Left ventricle myocardium inferior (tissue), 1 donor: ENCODE measurements at places on chromosomes 1 and 21. TPM values are rescaled to one million over a fixed set of nuclear protein-coding genes. Genes with fewer than 3 reads are reported as not detected.

KIF14 gene
- total RNA-seq: 0.08 TPM

OR2T29 gene
- total RNA-seq: not detected

SLC25A34 gene
- total RNA-seq: 34.0 TPM

EVA1B gene
- total RNA-seq: 10.6 TPM

TEDDM1 gene
- total RNA-seq: not detected

TRIM46 gene
- 0.11 TPM for total RNA-seq

GRCh38 chr1:28197682-28198415, 21.4 kb upstream of the PTAFR start:
- peaks cover 6% of the 10 kb centered on the region for H3K4me1 ChIP-seq
- H3K4me3 ChIP-seq: no peak overlapping the region
- no peak for DNase-seq
- H3K27me3 ChIP-seq: no peaks in the 10 kb centered on the region
- no peak overlapping the region for H3K27ac ChIP-seq

DNA sequence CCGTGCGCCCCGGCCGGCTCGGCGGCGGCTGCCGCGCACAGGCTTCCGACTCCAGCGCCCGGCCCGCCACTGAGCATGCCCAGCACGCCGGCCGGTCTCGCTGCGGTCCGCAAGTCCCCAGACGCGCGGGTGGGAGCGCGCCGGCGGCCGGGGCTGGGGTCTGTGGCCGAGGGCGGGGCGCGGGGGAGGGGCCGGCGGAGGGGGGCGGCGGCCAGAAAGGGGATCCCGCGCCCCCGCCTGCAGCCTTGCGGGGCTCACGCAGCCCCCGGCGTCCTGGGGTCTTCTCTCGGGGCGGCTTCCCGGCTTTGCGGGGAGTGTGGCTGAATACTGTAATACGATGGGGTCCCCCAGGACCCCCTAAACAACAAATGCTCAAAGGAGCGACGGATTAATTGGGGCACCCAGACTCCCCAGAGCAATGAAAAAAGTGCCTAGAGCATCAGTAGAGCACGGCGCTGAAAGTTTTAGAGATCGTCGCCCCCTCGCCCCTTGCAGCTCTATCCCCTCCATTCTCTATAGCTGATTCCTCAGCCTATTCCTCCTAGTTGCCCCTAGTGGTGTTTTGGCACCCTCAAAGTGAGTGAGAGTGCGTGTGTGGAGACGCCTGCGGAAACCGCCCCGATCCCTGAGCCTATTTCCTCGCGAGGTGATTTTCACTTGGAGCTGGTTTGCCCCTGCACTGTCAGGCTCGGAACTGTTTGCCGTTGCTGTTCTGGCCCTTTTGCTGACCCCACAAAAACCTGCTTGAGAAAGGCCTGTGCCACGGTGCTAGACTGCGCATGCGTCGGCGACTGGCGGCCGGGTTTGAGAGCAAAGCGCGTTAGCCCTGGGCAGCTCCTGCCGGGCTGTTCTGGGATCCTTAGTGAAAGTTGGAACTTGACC, at the start of gene VAV3:
TSS of gene VAV3 (minus strand) at position 71 of the 882 bp plus-strand sequence. CDS start 311 bp downstream, outside the sequence.
- peak within 1 kb of the TSS; percentile 73 for H3K4me3 ChIP-seq
- peaks cover 29% of the 10 kb centered on the region for H3K4me1 ChIP-seq
- H3K27me3 ChIP-seq: peaks cover 43% of the 10 kb centered on the region

DNA sequence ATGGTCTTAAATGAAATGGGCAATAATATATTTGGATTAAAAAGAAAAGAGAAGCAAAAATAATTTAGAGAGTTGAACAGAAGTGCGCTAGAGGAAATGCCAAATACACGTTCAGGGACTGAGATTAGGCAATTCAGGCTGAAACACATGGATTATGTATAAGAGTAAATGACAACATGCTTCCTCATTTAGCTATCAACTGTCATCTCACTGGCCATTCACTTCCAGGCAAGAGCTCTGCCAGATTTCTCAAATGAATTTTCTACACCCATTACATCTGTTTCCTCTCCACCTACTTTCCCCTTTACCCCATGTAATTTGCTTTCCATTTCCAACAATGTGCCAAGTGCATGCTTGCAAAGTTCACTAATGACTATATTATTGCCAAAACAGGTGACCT, 582.4 kb downstream of the LTN1 start:
- no peaks in the 10 kb centered on the region for H3K4me1 ChIP-seq
- H3K27ac ChIP-seq: peak overlapping the region; percentile 32
- DNase-seq: no peak
- H3K36me3 ChIP-seq: no peaks in the 10 kb centered on the region
- H3K27me3 ChIP-seq: no peaks in the 10 kb centered on the region
- H3K4me3 ChIP-seq: no peak overlapping the region

- H3K4me1 ChIP-seq: no peaks in the 10 kb centered on the region
- H3K27me3 ChIP-seq: peaks cover 5% of the 10 kb centered on the region
- no peak for DNase-seq
- H3K36me3 ChIP-seq: no peaks in the 10 kb centered on the region
These were observed 7.3 kb upstream of the SLC35D1 start for GRCh38 chr1:67061266-67061665.

- DNase-seq: no peak
- H3K36me3 ChIP-seq: no peaks in the 10 kb centered on the region
- H3K4me1 ChIP-seq: peaks cover 53% of the 10 kb centered on the region
- no peaks in the 10 kb centered on the region for H3K27me3 ChIP-seq
- no peak overlapping the region for H3K4me3 ChIP-seq
- H3K27ac ChIP-seq: no peak overlapping the region
These were observed 26.4 kb downstream of the LRRC8B start for GRCh38 chr1:89550995-89551394.

DNA sequence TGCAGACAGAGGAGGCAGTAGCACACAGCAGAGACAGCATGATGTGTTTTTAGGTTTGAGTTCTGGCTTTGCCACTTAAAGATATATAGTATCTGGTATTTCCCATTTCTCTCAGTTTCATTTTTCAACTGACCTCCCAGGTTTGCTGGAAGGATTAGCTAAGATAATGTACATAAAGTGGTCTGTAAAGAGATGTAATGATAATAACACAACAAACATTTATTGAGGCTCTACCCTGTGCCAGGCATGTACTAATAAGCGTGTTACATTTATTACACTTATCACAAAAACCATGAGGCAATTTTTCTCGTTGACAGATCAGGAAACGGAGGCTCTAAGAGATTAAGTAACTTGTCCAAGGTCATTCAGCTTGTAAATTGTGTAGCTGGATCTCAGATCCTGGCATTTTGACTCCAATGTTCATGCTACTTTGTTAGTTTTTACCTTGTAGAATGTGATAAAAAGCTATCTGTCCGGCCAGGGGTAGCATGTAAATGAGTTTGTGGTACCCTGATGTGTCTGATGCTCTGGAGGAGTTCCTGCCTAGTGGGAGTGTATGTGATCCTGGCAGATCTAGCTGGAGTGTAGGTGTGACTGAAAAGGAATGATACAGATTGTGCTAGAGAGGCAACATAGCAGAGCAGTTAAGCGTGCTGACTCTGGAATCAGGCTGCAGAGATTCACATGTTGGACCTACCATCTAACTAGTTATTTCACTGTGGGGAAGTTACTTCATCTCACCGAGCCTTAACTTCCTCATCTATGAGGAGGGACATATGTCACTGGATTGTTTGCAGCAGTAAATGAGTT, 146.6 kb downstream of the VPS13D start:
- no peak for DNase-seq
- H3K36me3 ChIP-seq: peaks cover 90% of the 10 kb centered on the region
- no peaks in the 10 kb centered on the region for H3K27me3 ChIP-seq
- peaks cover 24% of the 10 kb centered on the region for H3K4me1 ChIP-seq
- peak overlapping the region; percentile 6 for H3K27ac ChIP-seq

- no peak overlapping the region for H3K4me3 ChIP-seq
- H3K4me1 ChIP-seq: peaks cover 24% of the 10 kb centered on the region
- peaks cover 12% of the 10 kb centered on the region for H3K36me3 ChIP-seq
- H3K27me3 ChIP-seq: no peaks in the 10 kb centered on the region
- no peak overlapping the region for H3K27ac ChIP-seq
These were observed 57.8 kb upstream of the RAVER2 start for GRCh38 chr1:64686828-64687724.

DNA sequence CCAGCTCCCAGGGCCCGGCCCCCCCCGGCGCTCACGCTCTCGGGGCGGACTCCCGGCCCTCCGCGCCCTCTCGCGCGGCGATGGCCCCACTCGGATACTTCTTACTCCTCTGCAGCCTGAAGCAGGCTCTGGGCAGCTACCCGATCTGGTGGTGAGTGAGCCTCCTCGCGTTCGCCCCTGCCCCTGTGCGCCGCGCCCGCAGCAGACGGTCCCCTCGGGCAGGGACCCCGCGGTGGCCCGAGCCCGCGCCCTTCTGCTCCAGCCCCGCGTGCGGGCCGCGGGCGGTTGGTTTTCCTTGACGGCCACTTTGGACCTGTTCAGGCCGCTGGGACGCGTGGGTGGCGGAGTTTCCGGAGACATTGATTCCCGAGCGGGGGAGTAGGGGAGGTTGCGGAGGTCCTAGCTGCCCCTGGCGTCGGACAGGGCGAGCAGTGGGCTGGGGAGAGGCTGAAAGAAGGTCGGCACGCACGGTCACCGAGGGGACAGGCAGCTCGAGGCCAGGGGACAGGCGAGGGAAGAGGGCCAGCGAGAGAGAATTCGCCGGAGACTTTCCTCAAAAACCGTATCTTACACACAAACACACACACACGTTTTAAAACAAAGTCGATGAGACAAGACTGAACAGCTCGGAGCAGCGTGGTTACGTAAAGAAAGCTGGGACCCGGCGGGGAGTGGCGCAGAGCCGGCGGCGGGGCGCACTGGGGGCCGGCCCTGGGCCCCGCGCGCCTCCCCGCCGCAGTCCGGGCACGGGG, 427 bp downstream of the WNT3A start:
- H3K27me3 ChIP-seq: peaks cover 98% of the 10 kb centered on the region
- H3K4me1 ChIP-seq: peaks cover 6% of the 10 kb centered on the region
- no peak for DNase-seq
- no peak overlapping the region for H3K27ac ChIP-seq
- no peaks in the 10 kb centered on the region for H3K36me3 ChIP-seq

DNA sequence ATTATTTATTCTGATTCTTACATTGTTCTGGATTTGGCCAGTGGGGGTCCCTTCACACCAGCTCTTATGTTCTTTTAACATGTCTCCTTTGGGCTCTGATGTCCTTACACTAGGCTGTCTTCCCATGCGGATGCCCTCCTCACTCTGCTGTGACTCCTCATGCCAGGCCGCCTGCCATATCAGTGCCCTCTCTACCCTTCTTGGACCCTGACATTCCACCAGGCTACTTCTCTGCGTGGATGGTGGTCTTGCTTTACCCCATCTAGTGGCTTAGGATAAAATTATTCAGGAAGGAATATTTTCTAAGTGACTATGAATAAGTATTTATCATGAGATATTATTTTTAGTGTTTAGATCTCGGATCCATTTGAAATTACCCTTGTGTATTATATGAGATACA, 21.2 kb downstream of the ATF6 start:
- DNase-seq: no peak
- no peaks in the 10 kb centered on the region for H3K4me1 ChIP-seq
- no peak overlapping the region for H3K4me3 ChIP-seq
- no peaks in the 10 kb centered on the region for H3K27me3 ChIP-seq
- peaks cover 74% of the 10 kb centered on the region for H3K36me3 ChIP-seq
